GM03348 (cell line): ENCODE measurements at places on chromosomes 16 and 17.

DNA sequence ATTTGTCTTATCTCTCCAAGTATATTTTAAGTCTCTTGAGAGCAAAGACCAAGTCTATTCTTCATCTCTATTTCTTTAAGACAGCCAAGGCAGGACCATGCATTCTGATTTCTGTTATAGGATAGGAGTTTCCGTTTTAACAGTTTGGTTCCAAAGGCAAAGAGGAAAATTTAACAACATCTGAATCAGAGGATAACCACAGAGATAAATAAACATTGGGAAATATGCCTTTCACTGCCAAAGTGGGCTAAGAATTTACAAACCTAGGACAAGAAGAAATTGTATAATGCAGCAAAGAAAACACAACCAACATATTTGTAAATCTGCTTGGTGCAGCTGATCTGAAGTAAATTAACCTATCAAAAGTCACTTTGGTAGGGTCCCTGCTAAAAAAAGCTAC lies 37.7 kb downstream of the USP32 start:
- DNase-seq, result peak; percentile 66

DNA sequence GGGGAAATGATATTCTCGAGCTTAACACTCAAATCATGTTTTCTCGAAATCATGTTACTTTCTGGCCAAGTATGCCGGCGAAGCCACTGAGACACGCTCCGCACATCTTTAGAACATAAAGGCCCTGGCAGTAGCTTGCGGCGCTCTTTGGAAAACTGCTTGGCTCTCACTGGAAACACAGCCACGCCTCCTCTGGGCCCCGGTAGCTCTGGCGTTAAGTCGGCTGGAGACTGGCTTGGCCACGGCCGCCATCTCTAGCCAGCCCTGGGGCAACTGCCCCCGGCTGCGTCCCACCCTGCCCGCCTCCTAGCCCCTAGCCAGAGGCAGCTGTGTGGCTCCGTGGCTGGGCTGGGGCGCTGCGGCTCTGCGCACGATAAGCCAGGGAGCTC lies 9.2 kb upstream of the BAIAP2 start:
- peak; percentile 59 for DNase-seq

- DNase-seq, result no peak
These were observed 36.5 kb downstream of the GSE1 start for GRCh38 chr16:85649411-85650134.

GRCh38 chr17:6938637-6939036 lies 57.2 kb upstream of the ALOX12 start:
- no peak for DNase-seq

DNA sequence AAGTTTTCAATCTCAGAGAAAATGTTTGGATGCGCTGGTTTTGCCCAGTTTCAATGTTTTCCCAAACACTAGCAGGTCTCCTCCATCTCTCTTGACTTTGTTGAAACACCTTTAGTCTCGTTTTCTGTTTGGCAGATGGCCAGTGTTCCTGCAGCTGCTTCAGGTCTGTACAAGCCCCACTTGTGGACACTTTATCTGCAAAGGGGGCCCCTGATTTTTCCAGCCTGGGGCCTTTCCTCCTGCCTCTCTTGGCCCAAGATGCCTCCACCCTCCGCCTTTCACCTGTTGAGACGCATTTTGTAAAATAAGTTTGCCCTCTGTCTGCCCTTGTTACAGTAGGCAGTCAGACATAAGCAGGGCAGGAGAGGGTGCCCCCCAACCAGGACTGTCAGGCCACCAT lies 21.8 kb upstream of the PRM1 start:
- no peak for DNase-seq

DNA sequence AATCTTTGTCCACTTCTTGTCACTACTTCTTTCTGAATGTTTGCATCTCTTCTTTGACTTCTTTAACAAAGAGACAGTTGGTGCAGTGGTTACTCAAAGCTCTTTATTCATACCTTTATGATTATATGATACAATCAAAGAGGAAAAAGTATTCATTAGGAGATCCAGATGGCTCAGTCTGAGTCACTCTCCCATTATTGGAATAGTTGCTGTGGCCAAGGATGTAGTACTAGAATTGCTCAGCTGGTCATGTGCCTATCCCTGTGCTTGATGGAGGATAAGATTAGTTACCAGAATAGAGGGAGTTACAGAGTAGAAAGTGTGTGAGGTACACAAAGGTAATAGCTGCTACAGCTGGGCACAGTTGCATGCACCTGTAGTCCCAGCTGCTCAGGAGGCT lies 18.3 kb downstream of the BCAS3 start:
- peak; percentile 13 for DNase-seq

DNA sequence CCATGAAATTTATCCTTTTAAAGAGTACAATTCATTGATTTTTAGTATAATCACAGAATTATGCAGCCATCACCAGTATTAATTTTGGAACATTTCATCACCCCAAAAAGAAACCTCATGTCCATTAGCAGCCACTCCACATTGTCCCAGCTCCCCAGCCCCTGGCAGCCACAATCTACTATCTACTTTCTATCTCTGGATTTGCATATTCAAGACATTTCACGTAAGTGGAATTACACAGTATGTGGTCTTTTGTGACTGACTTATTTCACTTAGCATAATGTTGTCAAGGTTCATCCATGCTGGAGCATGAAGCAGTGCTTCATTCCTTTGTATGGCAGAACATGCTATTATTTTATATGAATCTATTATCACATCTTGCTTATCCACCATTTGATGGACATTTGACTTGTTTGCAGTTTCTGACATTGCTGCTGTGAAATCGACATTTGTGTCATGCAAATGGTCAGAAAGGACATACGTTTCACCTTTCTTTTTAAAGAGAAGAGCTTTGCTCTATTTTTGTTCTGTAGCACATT lies 10.7 kb downstream of the METTL9 start:
- no peak for DNase-seq

DNA sequence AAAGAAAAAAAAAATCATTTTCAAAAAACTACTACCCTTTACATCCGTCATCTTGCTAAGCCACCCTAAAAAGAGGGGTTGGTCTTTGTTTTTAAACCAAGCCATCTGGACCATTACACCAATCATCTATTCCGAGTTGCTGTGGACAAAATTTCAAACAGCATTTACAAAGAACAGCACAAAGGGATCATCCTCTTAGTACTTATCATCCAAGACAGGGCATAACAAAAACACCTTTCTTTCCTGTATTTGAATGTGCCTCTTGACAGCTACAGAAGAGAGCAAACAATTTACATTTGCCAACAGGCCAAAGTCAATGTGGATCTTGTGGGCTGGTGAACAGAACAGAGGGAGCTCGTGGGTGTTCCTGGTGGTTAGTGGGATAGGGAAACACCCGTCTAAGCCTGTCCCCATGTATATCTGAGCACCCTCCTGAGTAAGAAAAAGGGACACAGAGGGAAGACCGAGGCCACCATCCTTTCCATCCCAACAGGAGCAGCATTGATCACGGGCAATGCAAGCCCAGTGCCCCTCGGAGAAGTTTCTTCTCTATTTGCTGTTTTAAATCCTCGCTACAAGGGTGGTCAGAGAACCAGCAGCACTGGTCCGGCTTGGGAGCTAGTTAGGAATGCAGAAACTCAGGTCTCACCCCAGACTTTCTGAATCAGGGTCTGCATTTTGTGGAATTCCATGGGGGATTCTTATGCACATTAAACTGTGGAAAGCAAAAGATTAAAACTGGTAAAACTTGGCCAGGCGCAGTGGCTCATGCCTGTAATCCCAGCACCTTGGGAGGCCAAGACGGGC lies 1.9 kb downstream of the SLC39A11 start:
- DNase-seq, result no peak

DNA sequence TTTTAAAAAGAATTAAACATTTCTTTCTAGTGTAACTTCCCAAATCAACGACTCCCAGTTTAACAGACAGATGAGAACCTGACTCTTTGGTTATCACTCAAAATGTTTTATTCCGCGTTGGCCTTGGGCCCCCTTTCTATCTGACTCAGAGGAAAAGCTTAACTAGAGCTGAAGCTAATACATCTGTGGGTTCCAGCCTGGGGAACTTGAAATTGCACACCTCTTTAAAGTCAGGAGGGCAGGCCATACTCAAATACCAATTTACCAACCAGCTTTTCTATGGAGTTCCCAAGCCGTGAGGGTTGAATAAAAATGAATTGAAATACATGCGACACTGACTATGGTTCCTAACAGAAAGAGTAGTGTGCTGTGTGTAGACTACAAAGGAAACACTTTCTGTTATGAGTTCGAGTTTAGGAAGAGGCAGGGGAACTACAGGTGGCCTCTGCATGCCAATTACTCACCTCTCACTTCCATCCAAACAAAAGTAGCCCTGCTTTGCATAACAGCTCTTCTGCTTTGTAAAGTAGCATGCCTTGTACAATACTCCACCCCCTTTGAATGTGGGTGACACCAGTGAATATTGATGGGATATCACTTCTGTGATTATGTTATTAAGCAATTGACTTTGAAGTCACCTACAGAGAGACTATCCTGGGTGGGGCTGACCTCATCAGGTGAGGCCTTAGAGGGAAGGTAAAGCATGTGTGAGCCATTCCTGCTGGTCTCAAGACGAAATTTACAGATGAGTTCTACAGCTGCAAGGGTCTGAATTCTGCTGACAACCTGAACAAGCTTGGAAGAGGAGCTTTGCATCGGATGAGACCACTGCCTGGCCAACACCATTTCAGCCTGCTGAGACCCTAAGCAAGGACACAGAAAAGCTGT lies 92.1 kb downstream of the WDR59 start:
- no peak for DNase-seq

GRCh38 chr16:49734331-49734730 lies 121.6 kb downstream of the ZNF423 start:
- DNase-seq, result no peak

- DNase-seq, result no peak
These were observed 218.8 kb downstream of the IRF8 start for GRCh38 chr16:86117756-86118155.

GRCh38 chr17:80545499-80545826 lies 825 bp downstream of the RPTOR start:
- DNase-seq, result peak; percentile 33

DNA sequence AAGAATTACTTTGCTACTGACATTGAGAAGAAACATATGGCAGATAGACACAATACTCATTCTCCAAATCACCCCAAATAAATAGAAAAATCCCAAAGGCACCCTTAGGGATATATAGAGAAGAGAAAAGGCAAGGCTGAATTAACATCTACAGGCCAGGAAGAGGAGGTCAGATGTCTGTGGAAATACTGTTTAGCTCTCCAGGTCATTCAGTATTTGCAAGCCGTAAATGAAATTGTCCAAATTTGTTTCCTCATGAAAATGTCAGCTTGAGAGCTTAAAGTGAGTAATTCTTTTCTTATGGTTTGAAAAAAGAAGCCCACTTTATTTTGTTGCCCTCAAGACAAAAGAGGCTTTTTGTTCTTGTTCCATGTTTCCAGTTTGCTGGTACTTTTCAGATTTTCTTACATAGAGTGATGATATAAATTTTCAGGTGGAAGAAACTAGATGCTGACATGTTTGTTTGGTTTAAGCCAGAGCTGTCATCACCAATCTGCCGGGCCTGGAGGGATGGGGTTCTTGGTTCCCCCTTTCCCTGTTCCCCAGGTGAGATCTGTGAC lies 189.0 kb downstream of the MAP2K4 start:
- DNase-seq, result no peak

- DNase-seq, result no peak
These were observed 71.1 kb downstream of the RPH3AL start for GRCh38 chr17:281365-281999.

- no peak for DNase-seq
These were observed 24.8 kb downstream of the RPGRIP1L start for GRCh38 chr16:53678756-53679343.

DNA sequence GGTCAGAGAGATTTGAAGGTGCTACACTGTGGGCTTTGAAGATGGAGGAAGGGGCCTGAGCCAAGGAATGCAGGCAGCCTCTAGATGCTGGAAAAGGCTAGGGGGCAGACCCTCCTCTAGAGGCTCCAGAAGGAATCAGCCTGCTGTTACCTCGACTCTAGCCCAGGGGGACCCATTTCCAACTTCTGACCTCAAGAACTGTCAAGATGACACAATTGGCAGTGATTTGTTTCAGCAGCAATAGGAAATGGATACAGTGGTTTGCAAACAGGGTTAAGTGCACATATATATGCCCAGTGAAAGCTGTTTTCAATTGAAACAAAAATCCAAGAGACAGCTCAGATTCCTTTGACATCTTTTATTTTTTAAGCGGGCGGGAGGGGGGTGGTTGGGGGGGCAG lies 3.7 kb upstream of the ZDHHC1 start:
- DNase-seq, result no peak
